Heart right ventricle (tissue), 16 donors: ENCODE measurements at places on chromosomes 12 and 14.

GRCh38 chr12:75345531-75345930, 11.1 kb downstream of the GLIPR1L1 start:
- DNase-seq: no peak

- DNase-seq: no peak
These were observed at the start of gene HCAR1 for GRCh38 chr12:122730215-122731014. HCAR1 (minus strand) TSS chr12:122730844; CDS start chr12:122730339, 505 bp downstream.

DNA sequence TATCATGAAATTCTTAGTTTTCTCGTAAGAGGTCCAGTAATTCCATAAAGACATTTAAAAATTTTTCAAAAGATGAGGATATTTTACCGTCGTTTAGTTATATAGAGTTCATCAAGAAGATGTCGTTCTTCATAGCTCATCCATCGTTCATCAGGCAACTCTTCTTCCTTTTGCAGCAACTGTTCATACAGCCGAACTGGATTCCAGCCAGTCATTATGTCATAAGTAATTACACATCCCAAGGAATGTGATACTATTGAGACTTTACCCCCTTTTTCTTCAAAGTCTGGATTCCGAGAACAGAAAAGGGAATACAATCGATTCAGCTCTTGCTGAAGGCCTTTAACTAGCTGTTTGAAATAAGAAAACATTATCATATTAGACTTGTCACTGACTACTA, 90.3 kb downstream of the DDHD1 start:
- no peak for DNase-seq

- no peak for DNase-seq
These were observed 6.4 kb downstream of the TTC6 start for GRCh38 chr14:37601865-37602264.
